ENCODE measurements at places on chromosomes 16 and 17.

DNA sequence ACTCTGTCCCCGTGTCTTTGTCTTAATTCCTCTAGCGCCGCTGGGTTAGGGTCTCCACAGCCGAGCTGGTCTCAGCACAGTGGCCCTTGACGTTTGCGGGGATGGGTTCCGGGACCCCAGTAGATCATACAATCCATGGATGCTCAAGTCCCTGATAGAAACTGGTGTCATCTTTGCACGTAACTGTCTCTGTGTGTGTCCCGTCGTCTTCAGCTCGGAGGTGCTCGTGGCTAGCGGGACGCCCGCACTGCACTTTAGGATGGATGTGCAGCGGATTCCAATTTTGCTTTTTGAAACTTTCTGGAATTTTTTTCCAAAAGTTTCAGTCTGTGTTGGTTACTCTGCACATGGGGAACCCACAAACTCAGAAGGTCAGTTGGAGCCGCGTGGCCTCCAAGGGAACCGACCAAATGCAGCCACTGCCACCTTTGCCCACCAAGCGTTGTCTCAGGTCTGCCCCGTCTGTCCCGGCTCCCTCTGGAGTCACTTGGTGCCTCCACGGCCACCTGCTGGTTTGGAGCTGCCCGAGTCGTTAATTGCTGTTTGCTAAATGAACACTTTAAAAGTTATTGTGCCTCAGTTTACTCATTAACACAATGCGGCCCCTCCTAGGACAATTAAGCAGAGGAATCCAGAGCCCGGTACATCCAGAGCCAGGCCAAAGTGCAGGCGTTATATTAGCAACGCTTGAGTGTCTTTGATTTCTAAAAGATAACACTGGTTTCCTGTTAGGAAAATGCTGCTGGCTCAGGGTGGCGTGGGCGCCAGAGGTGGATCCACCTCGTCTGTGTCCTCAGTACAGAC lies 5.3 kb upstream of the DPEP1 start:
- no peak for DNase-seq

DNA sequence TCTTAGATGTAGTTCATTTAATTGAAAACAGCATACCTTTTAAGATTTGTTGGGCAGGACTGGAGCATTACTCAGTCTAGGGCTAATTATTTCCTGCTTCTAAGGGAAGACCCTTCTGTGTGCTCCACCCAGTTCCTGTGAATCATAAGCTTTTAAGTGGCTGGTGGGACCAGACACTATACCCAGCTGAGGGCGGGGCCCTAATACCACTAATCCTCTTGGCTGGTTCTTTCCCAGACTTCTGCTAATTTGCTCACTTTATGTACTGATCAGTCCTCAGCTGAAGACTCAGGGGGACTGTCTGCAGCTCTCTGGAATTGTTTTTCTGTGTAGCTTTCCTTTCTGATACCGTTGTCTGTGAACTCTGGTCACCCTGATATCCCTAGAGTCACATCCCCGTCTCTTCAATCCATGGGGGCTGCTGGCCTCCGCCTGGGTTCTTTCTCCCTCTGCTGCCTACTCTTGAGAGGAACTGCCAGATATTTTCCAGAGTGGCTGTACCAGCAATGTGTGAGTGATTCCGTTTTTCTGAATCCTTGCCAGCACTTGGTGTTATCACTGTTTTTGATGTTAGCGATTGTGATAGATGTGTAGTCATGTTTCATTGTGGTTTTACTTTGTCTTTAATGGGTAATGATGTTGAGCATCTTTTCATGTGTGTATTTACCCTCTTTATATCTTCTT lies 35.1 kb downstream of the MFSD11 start:
- DNase-seq = no peak

DNA sequence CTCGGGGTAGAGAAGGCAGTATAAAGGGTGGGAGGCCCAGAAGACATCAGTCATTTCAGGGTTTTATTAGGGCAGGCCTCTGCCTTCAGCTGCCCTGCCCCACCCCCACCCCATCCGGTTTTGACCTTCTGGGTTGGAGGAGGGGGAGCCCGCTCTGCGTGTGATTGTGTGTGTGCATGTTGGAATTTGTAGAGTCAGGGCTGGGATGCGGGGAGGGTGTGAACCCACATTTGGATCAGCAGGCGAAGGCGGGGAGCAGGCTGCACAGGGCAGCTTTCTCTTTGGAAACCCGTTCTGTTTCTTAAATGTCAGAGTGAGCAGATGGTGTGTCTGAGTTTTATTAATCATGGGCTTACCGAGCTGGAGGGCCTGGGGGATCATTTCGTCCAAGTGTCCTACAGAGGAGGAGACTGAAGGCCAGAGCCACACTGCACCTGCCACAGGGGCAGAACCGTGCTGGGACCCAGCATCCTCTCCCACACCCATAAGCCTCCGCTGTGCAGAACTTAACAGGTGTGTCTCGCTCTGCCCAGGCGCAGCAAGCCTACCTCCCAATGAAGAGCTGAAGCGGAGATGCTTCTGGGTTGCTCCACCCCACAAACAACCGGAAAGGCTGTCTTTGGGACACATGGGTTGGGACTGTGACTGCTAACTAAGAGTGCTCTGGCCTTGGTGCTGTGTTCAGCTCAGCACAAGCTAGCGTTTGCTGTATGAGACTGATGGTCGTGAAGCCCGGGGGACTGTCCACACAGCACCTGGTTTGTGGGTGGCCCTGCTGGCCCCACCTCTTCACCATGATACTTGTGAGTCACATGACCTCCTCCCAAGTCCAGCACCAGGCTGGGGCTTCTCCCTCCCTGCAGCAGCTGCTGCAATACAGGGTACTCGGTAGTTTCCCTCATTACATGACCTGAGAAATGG lies 70.9 kb upstream of the GSE1 start:
- no peak for DNase-seq

GRCh38 chr16:78789561-78789960 lies 690.1 kb downstream of the WWOX start:
- no peak for DNase-seq
